Right ventricle myocardium superior (tissue), 1 donor: ENCODE measurements at places on chromosomes 2 and 18.

- no peak for DNase-seq
Measured at GRCh38 chr18:3153107-3153704, 66.6 kb downstream of the MYOM1 start.

GRCh38 chr18:25724121-25724520 is 366.3 kb downstream of the SS18 start:
- DNase-seq, result no peak

DNA sequence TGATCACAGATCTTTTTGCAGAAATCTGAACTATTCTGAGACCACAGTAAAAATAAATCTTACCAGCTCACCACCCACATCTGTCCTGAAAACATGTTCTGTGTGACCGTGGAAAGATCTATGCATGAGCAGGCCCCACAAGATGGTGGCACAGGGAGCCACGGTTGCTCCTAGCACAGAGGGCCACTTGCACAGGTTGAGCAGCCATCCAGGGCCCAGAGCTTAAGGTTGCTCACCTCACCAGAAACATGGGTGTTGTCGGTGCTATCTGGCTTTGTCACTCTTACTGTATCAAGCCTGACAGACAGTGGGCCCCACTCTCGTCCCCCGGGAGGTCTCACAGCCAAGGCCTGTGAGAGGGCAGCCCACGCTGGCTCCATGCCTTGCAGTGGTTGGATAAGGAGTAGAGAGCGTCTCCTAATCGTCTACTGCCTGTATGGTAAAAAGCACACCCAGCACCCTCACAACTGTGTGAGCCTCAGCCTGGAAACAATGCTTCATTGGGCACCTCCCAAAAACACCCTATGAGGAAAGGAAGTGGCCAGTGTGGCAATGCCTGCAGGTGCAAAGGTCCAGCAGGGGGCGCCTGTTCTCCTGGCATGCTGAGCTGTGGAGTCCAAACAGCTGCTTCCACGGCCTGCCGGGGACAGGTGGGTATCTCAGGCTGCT is 19.6 kb downstream of the TUBB6 start:
- peak; percentile 91 for DNase-seq

- peak; percentile 46 for DNase-seq
Measured at GRCh38 chr2:113980946-113981345, 91.1 kb downstream of the ACTR3 start.

DNA sequence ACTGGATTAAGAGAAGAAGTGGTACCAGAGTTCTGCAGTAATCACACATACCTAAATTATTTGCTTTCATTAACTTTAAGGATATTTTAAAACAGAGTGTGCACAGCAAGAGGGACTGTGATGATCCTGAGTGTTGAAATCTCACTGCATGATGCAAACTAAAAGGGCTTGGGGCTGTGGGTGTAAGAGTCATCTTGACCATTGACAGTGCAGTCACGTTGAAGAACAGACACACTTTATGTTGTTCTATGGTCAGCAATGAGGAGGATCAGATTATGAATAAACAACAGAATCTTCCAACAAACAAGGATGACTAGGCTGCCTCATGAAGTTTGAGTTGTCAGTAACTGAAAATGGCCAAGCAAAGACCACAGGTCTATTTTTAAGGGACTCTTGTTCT is 87.2 kb upstream of the GALNT5 start:
- DNase-seq, result no peak
